ENCODE measurements at places on chromosomes 12 and 14. TPM values are rescaled to one million over a fixed set of nuclear protein-coding genes. Genes with fewer than 3 reads are reported as not detected.

DNA sequence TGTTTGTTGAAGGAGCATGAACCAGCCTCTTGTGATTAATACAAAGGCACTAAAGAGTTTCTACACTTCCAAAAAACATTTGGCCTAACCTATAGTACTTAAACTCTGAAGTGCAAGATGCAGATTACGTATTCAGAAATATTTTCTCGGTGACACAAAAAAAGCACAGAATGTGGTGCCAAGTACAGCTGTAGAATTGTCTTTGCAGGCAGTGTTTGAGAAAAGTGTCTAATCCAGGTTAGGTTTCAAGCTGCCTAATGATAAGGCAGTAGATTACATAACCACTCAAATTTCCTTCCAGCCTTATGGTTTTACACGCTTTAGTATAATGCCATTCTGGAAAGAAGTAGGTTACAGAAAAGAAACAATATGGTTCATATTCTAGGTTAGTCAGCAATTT lies 205.2 kb downstream of the KLHL28 start:
- DNase-seq, result no peak

Gene MUCL1
- total RNA-seq, result not detected

DNA sequence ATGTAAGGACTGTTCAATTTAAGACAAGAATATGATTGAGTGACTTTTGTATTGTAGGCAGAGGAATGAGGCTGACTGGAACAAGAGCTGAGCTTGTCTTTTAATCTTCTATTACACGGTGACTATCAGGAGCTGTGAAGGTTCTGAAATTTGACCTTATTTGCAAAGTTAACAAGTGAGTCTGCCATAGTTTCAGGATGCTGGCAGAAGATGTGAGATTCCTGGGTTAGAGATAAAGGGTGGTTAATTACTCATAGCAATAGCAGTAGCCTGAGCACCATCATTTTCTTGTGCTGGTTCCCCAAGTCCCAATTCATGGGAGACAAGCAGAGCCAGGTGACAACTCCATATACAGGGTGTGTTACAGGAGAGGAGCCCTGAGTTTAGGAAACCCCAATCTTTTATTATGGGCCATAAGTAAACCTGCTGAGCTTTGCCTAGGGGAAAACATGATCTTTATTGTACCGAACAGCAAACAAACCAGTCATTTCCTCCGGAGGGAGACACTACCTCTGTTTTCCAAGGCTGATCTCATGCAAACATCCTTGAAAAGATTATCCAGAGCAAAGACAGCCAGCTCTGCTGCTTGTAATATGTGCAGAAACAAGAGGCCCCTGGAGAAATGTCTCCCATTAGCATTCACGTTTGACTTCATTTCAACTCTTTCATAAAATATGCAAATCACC lies 51.7 kb upstream of the DDX11 start:
- DNase-seq, result peak; percentile 36

DNA sequence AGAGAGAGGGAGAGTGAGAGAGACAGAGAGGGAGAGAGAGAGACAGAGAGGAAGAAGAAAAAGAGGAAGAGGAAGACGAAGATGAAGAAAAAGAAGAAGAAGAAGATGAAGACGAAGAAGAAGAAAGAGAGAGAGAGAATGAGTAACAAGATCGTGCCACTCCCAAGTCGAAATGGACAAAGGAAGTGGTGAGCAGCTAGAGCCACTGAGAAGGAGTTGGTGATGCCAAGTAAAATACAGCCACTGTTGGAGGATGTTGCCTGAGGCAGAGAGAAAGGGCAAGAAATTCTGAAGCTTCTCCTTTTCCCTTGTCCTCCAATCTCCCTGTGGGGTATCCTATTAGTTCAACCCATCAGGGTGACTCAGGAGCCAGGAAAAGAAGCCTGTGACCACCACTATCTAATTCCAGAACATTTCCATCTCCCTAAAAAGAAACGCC lies 12.5 kb upstream of the ANAPC5 start:
- no peak for DNase-seq

DNA sequence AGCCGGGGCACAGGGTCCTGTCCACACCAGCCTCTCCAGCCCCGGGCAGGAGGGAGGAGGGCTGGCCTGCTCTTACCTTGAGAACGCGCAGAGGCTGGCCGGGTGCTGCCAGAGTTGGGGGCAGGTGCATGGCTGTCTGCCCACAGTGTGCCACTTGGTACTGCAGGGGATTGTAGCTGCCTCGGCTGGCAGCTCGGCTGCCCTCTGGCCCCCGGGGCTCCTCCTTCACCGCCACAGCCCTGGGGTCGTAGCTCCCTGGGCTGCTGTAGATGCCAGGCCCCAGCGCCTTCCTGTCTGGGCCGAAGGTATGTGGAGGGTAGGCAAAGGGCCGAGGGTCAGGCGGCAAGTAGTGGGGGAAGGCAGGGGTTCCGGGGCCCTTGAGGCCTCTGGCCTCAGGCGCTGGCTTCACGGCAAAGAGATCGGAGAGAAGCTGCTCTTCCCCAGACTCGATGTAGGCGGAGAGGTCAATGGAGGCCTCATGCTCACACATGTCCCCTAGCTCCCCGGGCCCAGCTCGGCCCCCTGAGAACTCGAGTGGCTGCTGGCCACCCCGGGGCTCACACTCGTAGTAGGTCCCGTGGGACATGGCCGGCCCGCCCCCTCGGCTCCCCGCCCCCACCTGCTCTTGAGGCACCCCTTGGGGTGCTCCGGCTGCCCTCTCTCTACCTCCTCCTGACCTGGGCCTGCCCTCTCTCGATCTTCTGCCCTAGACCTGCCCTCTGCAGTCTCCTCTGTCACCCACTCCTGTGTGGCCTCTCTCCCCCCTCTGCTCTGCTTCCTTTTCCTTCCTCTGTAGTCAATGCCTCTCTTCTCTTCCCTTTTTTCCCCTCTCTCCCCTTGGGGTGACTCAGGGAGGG lies at the start of gene CEBPE:
CEBPE (minus strand) TSS at position 750 of the 857 bp plus-strand sequence; CDS start at position 586, 164 bp downstream.
- DNase-seq, result no peak

DNA sequence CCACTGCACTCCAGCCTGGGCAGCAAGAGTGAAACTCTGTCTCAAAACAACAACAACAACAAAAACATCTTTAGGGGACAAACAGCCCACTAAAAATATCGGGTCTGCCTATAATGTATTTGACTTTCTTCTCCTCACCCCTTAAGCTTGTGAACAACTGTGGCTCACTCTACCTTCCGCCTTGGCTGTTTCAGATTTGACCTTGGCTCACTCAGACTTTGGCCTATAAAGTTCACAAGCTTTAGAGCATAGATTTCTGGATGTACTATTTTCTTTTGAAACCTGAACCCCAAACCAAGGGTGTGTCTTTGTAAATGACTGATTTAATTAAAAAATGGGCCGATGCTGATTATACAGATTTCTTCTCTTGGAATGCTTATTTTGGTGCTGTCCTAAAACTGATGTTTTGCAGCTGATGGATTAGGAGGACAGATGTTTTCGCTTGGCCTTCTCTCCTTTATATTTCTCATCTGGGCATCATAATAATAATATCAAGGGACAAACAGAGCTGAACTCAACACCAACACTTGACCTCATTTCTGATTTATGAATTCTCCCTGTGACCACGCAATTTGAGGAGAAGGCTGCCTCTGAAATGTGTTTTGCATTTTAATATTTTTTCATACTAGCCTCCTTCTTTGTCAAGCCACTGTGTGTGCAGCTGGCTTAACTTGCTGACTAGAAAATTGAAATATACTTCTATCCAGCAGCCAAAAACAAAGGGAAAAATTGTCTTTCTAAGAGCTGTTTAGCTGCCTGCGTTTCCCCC lies 40.2 kb upstream of the RASSF3 start:
- no peak for DNase-seq

Gene TGFB3
- 12.4 TPM for total RNA-seq

GRCh38 chr14:96051642-96052540 lies 12.7 kb downstream of the C14orf132 start:
- peak; percentile 30 for DNase-seq

GRCh38 chr12:128657378-128657777 lies 166.4 kb downstream of the SLC15A4 start:
- DNase-seq, result no peak

GRCh38 chr12:25293653-25294052 lies 42.9 kb upstream of the KRAS start:
- DNase-seq, result no peak

DNA sequence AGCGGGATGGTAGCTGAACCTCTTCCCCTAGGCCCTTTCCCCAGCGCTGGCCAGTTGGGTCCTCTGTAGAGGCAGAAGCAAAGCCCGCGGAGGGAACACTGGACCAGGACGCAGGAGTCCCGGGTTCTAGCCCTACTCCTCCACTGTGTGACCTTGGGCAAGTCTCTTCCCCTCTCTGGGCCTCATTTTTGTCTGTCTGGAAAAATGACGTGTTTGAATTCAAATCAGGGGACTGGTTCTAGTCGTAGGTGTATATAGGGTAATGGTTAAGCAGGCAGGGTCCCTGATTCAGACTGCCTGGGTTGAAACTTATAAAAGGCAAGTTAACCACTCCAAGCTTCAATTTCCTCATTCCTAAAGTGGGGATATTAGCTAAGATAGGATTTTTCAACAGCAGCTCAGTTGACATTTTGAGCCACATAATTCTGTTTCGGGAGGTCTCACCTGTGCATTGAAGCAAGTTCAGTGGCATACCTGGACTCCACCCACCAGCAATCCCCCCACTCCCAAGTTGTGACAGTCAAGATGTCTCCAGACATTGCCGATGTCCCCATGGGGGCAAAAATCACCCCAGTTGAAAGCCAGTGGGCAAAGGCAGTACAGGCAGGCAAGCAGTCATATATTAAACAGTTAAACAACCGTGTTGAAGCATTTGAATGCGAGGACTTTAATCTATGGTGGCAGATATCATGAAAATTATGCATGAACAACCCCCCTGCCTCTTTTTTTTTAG lies 899 bp downstream of the TPCN1 start:
- no peak for DNase-seq

GRCh38 chr12:105064564-105065178 lies 19.6 kb downstream of the ALDH1L2 start:
- DNase-seq, result no peak

Gene OR4E2
- total RNA-seq, result not detected

- no peak for DNase-seq
Measured at GRCh38 chr12:11916771-11917170, 154.0 kb upstream of the BCL2L14 start.

DNA sequence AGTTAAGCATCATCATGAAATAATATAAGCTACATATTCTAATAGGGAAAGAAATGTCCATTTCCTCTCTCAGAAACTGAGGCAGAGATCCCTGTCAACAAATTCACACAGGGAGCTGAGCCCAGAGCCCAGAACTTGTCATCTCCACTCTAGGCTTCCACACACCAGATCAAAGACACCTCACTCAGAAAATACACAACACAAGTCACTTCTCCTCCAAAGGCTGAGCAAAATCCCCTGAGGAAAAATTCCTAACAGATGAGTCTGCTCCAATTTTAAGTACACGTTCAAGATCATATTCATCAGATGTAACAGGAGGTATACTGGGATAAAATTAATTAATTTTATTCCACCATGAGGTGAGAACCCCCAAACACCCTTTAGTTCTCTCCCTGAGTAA lies 227.3 kb downstream of the DPF3 start:
- DNase-seq, result no peak

Data from Caco-2 (cell line).